ENCODE measurements at places on chromosomes 3 and 15.

DNA sequence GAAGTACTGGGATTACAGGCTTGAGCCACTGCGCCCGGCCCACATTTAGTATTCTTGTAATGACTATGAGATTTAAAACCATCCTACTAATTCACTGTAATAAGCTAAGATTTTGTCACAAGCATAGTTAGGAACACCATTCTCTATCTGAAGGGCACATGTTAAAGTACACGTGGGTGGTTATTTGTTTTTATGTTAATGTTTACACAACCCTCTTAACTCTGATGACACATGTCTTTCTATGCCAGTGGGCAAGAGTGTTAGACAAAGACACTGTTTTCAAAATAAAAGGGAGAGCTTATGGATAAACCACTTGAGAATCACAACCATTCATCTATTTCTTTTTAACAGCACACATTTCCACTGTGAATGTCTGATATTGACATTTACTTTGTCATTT lies 537.6 kb upstream of the IL12A start:
- peak; percentile 18 for DNase-seq

DNA sequence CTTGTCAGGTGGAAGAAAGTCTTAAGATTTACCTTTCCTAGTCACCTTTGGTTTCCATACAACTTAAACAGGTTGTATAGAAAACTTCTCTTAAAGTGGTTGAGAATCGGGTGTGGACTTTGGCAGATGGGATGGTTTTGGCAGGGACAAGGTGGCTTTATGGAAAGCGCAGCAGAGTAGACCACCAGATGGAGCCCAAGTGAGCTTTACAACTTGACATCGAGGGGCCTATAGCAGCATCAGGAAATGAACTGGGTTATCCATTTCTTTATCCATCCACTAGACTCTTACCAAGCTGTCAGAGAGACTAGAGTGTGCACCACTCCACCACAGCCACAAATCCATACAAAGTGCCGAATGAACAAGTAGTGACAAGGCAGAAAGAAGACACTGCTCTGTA lies 85.3 kb upstream of the MBNL1 start:
- DNase-seq: peak; percentile 36

DNA sequence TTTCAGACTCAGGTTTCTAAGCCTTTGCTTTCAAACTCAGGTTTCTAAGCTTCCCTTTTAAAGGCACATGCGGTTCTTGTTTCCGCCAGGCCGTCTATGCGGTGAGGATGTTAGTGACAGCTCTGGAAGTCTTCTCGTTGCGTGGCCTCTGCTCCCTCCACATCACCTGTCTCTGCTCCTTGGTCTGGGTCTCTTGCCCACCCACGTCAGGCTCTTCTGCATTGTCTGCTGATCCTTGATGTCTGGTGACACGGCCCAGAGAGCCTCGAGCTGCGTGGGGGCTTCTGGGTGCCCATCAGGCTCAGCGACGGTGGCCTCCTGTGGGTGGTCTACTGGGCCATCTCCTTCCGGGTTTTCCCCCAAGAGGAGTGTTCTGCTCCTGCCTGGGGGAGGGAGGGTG lies 30.5 kb downstream of the KLF13 start:
- no peak for DNase-seq

DNA sequence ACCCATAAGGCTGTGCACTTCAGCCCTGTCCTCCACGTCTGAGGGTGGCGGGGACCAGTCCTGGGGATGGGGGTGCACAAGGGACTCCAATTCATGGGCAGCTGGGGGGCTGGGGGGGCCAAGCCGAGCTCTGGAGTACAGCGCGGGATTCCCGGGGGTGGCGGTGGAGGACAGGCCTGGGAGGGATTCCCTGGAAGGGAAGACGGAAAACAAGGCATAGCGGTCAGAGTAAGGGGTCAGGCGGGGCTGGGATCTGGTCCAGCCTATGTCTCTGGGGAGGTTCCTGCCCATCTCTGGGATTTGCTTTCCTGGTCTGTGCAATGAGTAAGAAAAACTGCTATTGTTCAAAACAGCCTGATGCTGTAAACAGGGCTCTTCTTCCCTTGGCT lies 8.1 kb upstream of the IGDCC3 start:
- no peak for DNase-seq

- peak; percentile 85 for DNase-seq
Measured at GRCh38 chr3:34012102-34012461, 213.7 kb downstream of the PDCD6IP start.

DNA sequence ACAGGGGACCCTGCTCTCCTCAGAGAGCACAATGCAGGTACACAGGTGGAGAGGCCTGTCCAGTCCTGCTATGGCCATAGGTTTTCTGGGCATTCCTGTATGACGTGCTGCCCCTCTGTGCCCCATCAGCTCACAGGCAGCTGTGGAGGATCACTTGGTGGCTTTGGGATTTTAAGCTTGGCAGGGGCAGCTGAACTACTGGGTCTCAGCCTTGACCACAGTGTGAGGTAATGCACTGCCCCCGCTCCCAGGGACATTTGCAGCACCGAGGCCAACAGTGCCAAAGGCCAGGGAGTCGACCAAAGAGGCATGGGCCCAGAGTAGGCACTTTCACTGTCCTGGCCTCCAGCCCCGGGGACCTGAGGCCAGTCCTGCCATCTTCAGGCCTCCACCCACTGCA lies 46.2 kb downstream of the ZDHHC3 start:
- DNase-seq: no peak

- DNase-seq: no peak
Measured at GRCh38 chr15:99452728-99453636, 112.8 kb upstream of the MEF2A start.

DNA sequence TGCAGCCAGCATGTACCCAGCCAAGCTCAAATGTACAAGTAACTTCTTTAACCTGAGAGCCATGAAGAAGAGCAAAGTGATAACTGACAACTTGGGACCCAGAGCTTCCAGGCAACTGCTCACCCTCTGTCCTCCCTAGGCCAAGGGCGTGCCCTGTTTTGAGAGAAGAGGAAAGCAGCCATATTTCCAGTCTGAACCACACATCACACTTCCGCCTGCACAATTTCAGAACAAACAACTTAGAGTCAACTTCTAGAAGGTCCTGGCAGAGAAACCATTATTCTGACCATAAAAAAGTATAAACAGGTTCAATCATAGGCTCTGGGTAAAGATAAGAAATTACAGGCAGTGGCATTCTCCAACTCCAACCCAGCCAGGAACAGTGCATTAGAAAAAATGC lies 50.1 kb downstream of the ITGB5 start:
- no peak for DNase-seq

- no peak for DNase-seq
Measured at GRCh38 chr3:42057561-42058211, 33.5 kb upstream of the TRAK1 start.

DNA sequence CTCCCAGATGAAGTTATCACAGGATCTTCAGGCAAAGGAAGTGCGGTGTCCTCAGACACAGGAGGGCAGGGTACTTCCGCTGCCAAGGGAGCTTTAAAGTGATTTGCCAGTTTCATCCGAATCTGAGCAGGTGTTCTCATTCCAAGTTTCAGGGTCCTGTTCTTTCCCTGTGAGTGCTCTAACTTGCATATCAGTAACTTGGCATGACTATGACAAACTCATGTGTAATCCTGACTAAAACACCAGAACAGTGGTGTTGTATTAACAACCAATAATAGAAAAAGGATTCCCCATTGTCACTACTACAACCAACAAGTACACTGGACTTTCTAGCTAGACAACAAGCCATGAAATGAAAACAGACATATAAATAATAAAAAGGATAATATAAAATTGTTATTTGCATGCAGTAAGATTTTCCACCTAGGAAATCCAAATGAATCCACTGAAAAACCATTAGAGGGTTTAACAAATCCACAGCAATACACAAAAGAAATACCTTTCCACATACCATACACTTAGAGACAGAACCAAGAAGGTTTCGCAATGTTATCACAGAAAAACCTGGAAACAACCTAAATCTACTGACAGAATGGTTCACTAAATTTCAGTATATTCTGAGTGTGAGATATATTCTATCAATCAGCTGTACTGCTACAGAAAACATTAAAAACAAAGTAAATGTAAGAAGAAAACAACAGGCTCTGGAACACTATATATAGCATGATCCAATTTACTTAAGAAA lies 40.9 kb upstream of the RPL35A start:
- no peak for DNase-seq

GRCh38 chr3:30644615-30645014 lies 38.2 kb downstream of the TGFBR2 start:
- DNase-seq: no peak

DNA sequence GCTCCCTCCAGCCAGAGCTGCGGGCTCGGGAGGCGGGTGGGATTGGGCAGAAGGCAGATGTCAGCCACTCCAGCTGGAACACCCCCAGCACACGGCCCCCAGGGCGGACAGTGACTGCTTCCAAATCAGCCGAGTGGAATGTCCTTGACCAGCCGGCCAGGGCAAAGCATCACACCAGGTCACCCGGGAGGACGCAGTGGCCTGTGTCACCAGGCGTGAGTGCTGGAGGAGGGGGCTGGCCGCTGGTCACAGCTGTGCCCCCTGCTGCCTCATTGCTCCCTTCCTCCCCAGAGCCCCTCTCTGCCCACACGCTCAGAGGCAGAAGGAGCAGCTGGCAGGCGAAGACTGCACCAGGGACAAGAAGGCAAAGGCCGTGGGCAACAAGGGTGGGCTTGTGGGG lies 33.5 kb downstream of the NTRK3 start:
- no peak for DNase-seq

DNA sequence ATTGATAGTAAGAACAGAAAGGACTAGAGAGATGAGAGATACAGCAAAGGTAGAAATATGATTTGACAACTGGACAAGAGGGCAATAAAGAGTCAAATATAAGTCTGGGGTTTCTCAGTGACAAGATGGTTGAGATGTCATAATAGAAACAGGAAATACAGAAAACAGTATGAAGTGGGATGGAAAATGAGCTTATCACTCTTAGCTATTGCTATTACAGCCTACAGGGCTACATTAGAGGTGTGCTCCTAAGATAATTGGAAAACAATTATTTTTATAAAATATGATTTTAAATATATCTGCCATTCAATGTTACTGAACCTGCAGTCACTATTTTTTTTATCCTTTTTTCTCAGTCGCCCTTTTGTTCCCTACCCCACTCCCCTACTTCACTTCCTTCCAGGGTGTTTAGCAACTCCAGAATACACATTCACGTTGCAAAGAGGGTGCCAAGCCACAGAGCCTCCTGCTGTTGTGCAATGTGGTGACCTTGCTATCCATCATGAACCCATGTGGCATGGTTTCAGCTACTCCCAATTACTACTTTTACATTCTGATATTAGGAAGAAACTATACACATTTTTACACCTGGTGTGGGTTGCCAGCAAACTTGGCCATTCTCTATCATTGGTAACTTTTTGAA lies 6.0 kb downstream of the NRG4 start:
- DNase-seq: no peak

DNA sequence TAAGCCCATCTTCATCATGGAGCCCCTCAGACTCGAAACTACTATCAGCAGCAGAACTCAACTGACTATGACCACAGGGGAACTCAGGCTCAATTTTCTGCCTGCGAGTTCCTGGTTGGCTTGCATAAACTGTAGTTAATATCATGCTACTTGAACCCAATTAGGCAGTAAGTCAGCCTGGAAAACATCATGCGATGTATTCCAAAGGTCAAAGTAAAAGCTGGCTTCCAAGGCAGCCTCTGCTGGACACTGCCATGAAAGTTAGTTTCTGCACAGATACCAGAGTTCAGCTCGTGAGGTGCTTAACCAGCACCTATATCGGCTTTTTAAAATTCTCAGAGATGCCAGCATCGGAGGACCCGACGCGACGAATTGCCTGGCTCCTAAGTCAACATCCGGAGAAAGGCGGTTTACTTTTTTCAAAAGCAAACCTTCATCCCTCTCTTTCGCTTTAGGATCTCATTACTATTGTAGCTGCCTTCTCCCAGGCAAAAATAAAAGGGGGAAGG lies 3.8 kb downstream of the ANP32A start:
- DNase-seq: no peak

GRCh38 chr15:56752986-56753385 lies 19.7 kb upstream of the ZNF280D start:
- DNase-seq: no peak

DNA sequence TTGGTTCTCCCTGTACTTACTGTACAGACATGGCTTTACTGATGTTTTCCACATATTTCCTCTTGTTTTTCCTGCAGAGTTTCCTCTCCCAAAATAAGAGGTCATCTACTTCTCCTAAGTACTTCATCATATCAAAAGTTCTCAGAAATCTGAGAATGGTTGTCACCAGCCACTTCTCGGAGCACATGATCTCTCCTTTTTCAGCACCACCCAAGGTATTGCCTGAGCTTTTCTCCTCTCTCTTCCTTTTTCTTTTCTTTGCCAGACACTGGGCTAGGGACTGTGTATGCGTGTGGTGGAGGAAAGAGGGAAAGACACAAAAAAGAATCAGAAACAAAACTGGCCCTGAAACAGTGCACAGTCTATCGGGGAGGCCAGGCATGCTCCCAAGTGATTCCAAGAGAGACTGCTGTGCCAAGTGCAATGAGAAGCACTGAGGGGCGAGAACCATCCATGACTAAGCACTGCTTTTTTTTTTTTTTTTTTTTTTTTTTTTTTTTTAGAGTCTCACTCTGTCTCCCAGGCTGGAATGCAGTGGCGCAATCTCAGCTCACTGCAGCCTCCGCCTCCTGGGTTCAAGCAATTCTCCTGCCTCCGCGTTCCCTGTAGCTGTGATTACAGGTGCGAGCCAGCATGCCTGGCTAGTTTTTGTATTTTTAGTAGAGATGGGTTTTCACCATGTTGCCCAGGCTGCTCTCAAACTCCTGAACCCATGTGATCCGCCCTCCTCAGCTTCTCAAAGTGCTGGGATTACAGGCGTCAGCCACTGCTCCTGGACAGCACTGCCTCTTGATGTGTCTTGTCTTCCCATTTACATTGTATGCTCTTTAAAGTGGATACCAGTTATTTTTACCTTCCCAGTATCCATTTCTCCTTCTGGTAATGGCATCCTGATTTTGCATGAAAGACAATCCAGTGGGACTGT lies 194.0 kb upstream of the FEZF2 start:
- DNase-seq: no peak

GRCh38 chr15:99981839-99982658 lies 248.8 kb upstream of the LYSMD4 start:
- DNase-seq: no peak

- no peak for DNase-seq
Measured at GRCh38 chr15:70197318-70197944, 99.7 kb upstream of the TLE3 start.

- DNase-seq: peak; percentile 23
Measured at GRCh38 chr15:93180128-93180527, 91.1 kb upstream of the RGMA start.

DNA sequence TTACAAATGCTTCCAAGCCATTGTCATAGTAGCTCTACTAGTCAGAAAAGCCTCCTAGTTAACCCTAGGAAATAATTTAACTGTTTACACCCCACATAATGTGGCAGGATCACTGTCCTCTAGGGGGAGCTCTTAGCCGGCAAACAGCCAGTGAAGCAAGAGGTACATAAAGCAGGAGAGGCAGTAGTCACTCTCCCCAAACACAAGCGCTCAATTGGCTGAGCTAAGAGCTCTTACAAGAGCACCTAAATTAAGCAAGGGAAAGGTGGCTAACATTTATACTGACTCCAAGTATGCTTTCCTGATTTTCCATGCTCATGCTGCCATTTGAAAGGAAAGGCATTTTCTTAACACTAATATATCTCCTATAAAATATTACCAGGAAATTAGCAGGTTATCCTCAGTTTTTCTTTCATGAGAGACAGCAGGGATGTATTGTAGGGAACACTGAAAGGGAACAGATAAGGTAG lies 37.6 kb downstream of the NCEH1 start:
- peak; percentile 79 for DNase-seq
